ENCODE measurements at places on chromosomes 7 and 10. TPM values are rescaled to one million over a fixed set of nuclear protein-coding genes. Genes with fewer than 3 reads are reported as not detected.

Gene FZD1
- total RNA-seq, result 22.9 TPM

Gene GALNT17
- 0.79 TPM for total RNA-seq

Gene C7orf33
- total RNA-seq, result not detected

Gene HIBADH
- 31.4 TPM for total RNA-seq

Gene FKBP6
- not detected for total RNA-seq

Gene SPDYE2B
- not detected for total RNA-seq

Gene SFRP5
- total RNA-seq, result not detected

Gene TMEM225B
- total RNA-seq, result 5.5 TPM

Gene ACHE
- 1.5 TPM for total RNA-seq

Gene PDZD7
- 1.2 TPM for total RNA-seq

Gene ABCA13
- under 0.01 TPM for total RNA-seq

Gene ANKRD26
- total RNA-seq, result 7.2 TPM

Gene NCF1
- 0.11 TPM for total RNA-seq

Gene PON1
- total RNA-seq, result not detected

Gene NXPH1
- not detected for total RNA-seq

Gene OSBPL3
- total RNA-seq, result 44.7 TPM

Gene CDK14
- total RNA-seq, result 15.4 TPM

Gene EBLN1
- not detected for total RNA-seq

Gene NPTX2
- 0.22 TPM for total RNA-seq

Gene COL13A1
- total RNA-seq, result not detected

Gene ITPRID1
- total RNA-seq, result under 0.01 TPM

Gene CNNM1
- total RNA-seq, result under 0.01 TPM

Gene PTN
- total RNA-seq, result 0.33 TPM

Gene VWDE
- not detected for total RNA-seq

All from placental epithelial cell (primary cell).